Activated CD4-positive, alpha-beta T cell treated with anti-CD3 and anti-CD28 coated beads, Interleukin-2, amount 10 ng/mL, durations not matched to agents 7 days and 5 days (primary cell): ENCODE measurements at places on chromosomes 5 and 9. TPM values are rescaled to one million over a fixed set of nuclear protein-coding genes. Genes with fewer than 3 reads are reported as not detected.

- DNase-seq = no peak
Observed at GRCh38 chr9:76564297-76564696, 105.3 kb downstream of the GCNT1 start.

DNA sequence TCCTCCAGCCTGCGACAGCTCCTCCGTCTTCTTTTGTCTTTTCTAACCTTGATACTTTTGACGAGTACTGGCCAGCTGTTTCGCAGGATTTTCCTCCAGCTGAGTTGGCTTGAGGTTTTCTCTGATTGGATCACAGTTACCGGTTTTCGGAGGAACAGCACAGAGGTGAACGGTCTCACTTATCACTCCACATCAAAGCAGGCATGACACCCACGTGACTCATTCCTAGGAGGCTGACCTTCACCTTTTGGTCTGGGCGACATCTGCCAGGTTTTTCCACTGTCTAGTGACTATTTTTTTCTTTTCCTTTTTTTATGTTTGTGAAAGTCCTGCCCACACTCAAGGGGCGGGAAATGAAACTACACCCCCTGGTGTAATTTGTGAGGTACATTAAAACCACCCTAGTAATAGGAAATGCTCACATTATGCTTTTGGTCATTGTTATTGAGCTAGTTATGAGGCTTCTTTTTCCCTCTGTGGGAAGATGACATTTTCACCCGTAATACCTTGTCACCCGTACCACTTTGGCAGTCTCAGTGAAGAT lies 319.2 kb downstream of the GADD45G start:
- peak; percentile 23 for DNase-seq

GRCh38 chr5:175657593-175658271 lies at the start of gene HRH2:
TSS of gene HRH2 (plus strand) at chr5:175658071. CDS start at chr5:175683234, 25,163 bp downstream.
- DNase-seq = peak; percentile 63

DNA sequence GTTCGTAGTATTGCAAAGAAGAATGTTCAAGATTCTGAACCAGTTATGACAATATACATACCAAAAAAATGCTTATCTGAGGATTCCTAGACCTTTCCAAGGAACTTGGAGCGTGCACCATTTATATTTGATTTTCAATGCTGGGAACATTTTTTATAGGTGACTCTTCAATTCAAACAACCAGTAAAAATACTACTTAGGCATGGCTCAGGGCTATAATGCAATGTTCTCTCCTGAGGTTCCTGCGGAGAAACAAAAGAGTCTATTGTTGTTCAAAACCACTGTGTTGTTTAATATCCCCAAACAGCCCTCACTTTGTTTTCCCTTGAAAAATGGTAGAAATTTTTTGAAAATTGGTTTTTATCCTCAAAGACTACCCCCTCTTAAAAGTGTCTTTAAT lies 335.7 kb upstream of the IZUMO3 start:
- DNase-seq = no peak

DNA sequence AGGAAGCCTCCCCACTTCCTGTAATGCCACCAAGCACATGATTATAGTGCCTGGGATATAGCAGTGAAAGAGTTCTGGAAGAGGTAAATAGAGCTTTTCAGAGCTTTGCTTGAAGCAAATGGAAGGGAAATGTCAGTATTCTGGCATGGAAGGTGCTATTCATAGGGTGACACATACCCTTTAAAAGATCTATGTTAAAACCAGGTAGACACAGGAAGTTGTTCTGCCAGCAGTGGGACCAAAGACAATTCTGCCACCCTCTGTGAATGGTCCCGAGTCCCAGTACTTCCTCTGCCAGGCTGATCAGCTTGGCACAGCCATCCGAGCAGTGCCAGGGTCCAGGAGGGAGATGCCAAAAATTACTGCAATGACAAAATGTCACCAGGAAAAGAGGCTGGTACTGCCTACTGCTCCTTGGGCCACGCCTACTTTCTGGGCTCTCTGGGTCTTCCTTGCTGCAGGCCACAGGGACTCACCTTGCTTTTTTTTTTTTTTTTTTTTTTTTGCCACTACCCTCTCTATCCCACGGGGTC lies 26.7 kb downstream of the GARNL3 start:
- no peak for DNase-seq

DNA sequence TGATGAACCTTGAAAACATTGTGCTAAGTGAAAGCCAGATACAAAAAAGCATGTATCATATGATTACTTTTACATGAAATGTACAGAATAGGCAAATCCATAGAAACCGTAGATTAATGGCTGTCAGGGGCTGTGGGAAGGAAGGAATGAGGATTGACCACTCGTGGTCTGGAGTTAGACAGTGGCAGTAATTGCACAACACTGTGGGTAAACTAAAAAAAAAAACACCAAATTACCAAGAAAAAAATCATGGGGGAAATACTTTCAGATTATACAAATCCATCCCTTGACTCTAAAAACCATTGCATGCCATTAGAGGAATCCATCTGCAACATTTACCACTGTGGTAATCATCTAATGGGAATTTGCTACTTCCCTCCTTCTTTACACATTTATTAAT lies 140.0 kb downstream of the SIL1 start:
- no peak for DNase-seq

DNA sequence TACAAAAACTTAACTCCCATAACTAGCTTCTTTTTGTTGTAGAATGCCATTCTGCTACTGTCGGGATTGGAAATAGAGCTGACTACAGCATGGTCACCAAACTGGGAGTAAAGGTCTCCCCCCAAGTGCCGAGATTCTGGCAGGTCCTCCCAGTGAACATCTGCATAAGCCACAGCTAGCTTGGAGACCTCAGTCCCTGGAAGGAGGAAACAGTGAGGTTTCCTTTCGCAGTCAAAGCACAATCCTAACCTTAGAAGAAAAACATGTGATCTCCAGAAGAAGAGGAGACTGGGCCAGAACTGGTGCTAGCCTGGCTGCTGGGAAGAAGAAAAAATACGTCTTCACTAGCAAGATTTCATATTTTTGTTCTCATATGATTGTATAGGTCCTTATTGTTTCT lies 127.4 kb downstream of the SCAMP1 start:
- no peak for DNase-seq

DNA sequence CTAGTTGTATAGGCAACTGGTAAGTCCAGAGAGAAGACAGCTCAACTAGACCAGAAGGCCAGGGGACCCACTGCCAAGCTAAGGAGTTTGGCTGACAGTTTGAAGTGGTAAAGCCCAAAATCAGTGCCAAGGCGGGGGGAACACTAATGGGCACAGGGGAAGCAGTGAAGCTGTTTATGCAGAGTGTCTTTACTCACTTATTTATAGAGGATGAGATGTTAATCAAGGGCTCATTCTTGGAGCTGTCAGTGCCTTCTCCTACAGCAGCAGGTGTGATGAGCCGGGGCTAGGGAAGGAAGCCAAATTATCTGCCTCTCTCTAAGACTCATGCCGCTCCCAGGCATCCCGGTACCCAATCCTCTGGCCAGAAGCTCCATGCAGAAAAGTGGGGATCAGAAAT lies 75.2 kb upstream of the GALNT10 start:
- DNase-seq = no peak

DNA sequence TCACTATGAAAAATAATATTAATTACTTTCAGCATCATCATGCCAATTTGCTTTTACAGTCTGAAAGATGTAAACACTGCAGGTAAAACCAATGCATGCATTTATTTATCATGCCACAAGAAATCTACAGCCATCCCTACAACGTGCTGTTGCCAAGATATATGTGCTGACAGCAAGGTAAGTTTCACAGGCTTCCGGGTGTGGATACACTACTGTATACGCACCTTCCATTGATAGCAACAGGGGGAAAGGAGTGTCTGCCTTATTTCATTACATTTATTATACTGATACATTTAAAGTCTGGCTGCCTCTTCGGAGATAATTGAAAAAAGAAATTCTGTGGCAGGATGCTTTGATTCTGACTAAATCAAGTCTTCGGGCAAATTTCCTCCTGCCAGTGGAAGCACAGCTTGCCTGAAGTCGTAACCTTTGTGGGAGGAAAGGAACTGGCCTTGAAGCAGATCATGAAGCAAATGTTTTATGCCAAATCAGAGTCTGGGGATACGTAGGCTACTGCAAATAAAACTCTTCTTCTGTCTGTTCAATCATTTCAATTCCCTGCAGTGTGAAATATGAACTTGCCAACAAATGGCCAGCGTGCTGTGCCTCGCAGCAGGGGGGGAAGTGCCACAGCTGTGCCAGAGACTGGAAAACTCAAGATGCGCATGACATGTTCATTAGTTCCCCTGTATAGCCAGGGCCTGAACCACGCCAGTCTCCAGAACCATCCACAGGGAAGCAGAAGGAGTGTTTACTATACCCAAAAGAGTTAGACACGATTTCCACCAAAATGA lies 268.1 kb downstream of the EFNA5 start:
- DNase-seq = no peak

GRCh38 chr5:33854733-33855151 lies 37.0 kb downstream of the ADAMTS12 start:
- DNase-seq = no peak

Gene MYORG
- 2.8 TPM for total RNA-seq

Gene C9orf50
- total RNA-seq = not detected
